ENCODE measurements at places on chromosomes 3 and 15.

DNA sequence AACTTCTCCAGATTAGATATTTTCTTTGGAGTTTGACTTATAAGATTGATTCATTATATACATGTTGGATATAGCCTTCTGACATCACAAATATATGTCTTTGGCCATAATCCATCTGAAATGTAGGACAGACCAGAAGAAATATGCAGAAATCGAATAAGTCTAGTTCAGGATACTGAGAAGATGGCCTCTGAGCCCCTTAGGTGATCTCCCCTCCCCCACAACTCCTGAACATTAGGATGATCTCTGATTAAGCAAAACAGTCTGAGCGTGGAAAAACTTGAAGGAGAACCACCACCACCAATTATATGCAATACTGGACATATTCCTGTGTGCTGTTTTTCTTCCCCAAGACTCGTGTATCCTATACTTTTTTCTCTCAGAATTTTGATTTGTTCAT is 3.2 kb downstream of the SETD5 start:
- no peak for DNase-seq

GRCh38 chr15:32886459-32886858 is 168.7 kb downstream of the GREM1 start:
- no peak for DNase-seq

- DNase-seq: no peak
Measured at GRCh38 chr3:192550356-192550755, 177.0 kb downstream of the FGF12 start.

GRCh38 chr3:130516645-130517512 is at the start of gene COL6A6:
COL6A6 (plus strand) TSS chr3:130517177; CDS start chr3:130560365, 43,188 bp downstream.
- DNase-seq: no peak

DNA sequence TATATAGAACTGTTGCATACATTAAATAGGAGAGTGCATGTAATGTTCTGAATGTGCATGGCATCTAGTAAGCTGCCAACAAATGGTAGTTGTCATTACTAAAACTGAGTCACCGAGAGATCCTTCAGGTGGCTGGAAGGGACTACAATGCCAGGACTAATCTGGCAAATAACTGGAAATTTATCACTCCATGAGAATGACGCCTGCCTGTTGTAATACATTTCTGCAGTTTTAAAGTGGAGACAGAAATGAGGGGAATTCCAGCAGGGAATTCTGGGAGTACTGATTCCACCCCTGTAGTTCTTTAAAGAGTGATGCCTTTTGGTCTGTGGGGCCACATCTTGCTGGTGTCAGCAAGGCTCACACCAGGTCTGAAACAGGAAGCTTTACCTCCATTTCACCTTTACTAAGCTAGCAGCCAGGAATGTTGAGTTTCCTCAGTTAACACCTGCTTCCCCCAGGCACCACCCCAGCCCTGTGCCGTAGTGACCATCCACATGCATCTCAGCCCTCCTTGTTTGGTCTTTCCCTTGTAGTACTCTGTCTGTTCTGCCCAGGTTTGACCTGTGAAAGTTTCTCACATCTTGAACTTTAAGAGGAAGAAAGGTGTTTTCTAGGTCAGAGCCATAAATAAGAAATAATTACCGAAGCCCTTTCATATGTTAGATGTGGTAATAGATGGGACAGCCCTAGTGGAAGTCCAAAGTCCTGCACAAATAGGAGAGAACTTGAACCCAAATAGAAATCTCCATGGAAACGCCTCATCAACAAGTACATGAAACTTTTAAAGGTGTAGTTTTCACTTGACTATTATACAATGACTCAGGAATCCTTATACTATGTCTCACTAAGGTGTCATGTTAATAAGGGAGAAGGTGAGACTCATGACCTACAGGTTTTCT is 56.7 kb upstream of the LMOD3 start:
- DNase-seq: no peak

- no peak for DNase-seq
Measured at GRCh38 chr15:39127925-39128617, 452.8 kb upstream of the THBS1 start.

DNA sequence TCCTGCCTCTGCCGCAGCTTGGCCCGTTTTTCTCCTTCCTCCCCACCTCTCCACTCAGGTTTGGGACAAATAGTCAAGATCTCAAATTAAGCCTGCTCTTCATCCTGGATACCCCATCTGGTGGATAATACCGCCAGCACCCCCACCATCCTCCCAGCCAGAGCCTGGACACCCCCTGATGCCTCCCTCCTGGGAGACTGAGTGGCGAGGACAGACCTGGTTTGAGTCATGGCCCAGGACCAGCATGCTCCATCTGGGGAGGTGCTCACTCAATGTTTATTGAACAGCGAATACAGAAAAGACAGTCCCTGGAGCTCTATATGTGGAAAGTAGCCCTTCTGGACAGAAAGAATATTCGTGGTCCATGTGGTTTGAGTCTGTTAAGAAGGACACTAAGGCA is 23.3 kb downstream of the CTSH start:
- DNase-seq: no peak

- DNase-seq: no peak
Measured at GRCh38 chr15:39873978-39874377, 46.1 kb downstream of the GPR176 start.

GRCh38 chr3:95711789-95712188 is 1102.6 kb upstream of the EPHA6 start:
- no peak for DNase-seq

- DNase-seq: no peak
Measured at GRCh38 chr3:15051531-15051930, 13.6 kb downstream of the MRPS25 start.

GRCh38 chr3:83193526-83193925 is 1432.1 kb upstream of the GBE1 start:
- DNase-seq: no peak

GRCh38 chr3:67863869-67864268 is 209.5 kb upstream of the SUCLG2 start:
- no peak for DNase-seq

DNA sequence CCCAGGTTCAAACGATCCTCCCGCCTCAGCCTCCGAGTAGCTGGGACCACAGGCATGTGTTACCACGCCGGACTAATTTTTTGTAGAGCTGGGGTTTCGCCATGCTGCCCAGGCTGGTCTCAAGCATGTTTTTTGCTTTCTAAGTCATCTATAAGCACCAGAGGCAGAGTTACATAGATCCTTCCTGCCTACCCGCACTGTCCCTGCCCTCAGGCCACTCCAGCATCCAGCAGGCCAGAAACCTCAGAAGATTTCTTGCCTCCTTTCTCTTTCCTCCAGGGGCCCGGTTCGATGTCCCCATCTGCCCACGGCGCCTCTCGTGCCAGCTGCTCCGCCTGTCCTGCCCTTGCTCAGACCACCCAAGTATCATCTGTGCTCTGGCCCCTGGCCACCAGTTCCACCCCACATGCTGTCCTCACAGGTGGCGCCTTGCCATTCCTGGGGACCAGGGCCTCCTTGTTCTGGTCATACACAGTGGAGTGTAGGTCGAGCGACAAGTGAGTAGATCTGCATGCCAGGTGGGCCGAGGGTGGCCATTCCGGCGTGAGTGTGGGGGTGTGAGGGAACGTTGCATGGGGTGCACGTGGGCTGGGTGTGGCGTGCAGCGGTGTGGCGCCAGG is 27.3 kb downstream of the KLHDC8B start:
- no peak for DNase-seq

DNA sequence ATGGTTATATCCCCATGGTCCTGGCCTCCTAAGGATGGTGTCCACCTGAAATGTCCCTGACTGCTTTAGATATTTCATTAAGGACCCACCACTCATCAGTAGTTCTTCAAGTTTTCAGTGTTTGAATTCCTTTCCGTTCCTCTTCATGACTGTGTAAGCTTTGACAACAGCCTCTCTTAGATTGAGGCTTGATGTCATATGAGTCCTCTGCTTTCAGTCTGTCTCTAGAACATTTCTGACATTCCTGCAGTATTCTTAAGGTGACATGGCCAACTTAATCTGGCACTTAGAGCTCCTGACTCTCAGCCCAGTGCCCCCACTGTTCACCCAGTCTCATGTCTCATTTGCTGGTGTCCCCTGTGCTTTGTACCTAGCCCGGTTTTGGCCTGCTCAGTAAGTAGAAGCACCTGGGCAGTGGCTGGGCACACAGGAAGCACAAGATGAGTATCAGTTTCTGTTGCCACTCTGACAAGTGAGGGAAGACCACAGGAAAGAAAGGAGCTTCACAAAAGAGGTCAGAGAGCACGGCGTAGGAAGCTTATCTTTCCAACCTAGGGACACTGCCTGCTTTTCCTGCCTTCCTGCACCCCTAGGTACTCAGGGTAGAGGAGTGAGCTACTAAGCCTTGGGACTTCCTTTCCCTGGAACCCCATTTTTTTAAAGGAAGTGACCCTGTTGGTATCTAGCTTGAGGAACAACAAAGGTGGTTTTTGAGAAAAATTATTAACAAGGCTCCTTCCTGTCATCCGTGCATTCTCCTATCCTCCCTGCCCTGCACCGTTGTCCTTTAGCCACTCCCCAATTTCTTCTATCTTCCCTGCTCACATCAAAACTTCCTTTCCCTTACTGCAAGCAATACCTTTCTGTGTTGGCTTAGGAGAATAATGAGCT is 103.1 kb downstream of the KLHL25 start:
- DNase-seq: no peak

GRCh38 chr15:86610038-86610437 is 530.4 kb downstream of the AGBL1 start:
- no peak for DNase-seq

GRCh38 chr3:179301645-179302044 is 21.2 kb upstream of the ZNF639 start:
- no peak for DNase-seq

GRCh38 chr15:81433462-81433861 is 59.4 kb upstream of the TMC3 start:
- DNase-seq: no peak

- no peak for DNase-seq
Measured at GRCh38 chr3:38111696-38112377, 25.1 kb downstream of the ACAA1 start.

GRCh38 chr3:123071146-123071545 is 4.3 kb downstream of the PDIA5 start:
- no peak for DNase-seq

GRCh38 chr3:60707452-60708020 is 543.7 kb downstream of the FHIT start:
- DNase-seq: no peak

GRCh38 chr15:100461049-100461448 is 67.7 kb downstream of the CERS3 start:
- DNase-seq: no peak

- DNase-seq: no peak
Measured at GRCh38 chr3:176840641-176841286, 356.5 kb downstream of the TBL1XR1 start.

- no peak for DNase-seq
Measured at GRCh38 chr3:185332026-185332735, 30.8 kb upstream of the MAP3K13 start.

DNA sequence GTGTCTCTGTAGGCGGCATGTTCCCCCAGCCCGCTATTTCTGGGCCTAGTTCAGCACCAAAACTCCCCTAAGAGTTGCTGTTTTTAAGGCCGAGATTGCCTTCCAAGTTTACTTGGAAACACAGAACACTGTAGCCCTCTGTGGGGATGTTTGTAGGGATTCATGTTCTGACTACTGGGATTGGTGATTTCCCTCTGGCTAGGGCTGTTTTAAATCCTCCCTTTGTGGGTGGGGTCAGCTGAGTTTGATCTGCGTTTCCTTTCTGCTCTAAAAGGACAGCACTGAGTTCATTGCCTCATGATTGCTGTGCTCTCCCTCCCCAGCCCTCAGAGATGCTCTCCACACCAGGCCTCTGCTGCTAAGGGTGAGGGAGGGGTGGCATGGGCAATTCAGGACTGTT is 640.6 kb upstream of the DPPA4 start:
- no peak for DNase-seq
